ENCODE measurements at places on chromosomes 1 and 21.

GRCh38 chr1:62012836-62013235 lies 181.8 kb upstream of the L1TD1 start:
- DNase-seq, result no peak

DNA sequence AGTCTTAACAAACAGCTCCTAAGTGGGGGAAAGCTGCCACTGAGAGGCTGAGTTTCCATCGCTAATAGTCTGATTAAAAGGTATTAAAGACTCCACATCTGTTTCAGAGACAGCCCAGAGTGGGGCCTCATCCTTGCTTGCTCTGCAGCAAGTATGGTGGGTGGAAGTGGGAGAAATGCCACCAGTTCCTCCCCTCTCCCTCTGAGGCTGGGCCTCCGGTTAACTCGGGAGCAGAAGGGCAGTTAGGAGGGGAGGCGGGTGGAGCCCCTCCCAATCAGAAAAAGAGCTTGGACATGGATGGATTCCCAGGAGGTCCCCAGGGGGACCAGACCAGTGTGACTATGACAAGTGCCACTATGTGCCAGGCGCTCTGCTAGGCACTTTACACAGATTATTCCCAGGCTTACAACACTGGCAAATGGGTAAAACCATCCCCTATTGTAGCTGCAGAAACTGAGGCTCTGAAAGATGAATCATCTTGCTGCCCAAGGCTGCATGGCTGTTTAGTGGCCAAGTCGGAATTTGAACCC lies 11.4 kb upstream of the ASCL5 start:
- no peak for DNase-seq

GRCh38 chr1:116256286-116256649 lies 116.8 kb upstream of the ATP1A1 start:
- DNase-seq, result no peak

DNA sequence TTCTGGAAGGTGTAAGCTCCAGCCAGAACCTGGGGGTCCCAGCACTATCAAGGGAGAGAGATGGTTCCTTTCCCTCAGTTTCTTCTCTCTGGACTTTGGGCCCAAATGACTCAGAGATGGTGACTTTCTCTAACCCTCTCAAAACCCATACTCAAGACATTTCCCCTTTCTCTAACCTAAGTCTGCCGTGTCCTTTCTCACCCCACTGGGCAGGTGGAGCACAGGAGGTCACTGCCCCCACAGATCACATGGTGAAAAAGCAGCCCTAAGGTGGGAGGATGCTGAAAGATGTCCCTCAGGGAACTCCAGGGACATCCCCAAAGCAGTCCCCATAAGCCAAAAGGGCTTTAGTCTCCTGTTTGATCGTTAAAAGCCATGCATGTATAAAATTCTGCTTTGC lies 173.7 kb downstream of the HIVEP3 start:
- no peak for DNase-seq

- DNase-seq, result no peak
Observed at GRCh38 chr1:2127187-2128145, 67.1 kb downstream of the FAAP20 start.

- peak; percentile 34 for DNase-seq
Observed at GRCh38 chr1:65310078-65310587, 790 bp downstream of the DNAJC6 start.

GRCh38 chr1:40936931-40937339 lies 42.6 kb upstream of the CTPS1 start:
- peak; percentile 80 for DNase-seq

DNA sequence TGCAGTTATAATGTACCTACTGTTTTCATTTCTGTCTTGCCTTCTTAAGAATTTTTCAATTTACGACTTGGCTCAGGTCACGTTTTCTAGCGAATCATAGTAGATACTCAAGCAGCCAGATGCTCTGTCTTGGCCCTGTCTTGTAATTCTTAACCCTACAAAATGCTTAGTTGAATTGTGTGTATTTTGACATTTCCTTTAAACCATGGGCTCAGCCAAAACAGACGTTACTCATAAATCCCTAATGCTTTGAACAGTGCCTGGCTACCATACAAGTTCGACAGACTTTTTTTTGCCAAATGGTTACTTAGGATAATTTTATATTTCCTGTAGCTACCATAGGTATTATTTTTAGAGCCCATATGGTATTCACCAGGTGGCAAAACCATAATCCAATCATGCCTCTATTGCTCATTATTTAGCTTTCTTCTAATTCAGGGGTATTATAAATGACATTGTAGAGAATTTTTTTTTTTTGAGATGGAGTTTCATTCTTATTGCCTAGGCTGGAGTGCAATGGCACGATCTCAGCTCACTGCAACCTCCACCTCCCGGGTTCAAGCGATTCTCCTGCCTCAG lies 54.3 kb downstream of the KCNK1 start:
- no peak for DNase-seq

DNA sequence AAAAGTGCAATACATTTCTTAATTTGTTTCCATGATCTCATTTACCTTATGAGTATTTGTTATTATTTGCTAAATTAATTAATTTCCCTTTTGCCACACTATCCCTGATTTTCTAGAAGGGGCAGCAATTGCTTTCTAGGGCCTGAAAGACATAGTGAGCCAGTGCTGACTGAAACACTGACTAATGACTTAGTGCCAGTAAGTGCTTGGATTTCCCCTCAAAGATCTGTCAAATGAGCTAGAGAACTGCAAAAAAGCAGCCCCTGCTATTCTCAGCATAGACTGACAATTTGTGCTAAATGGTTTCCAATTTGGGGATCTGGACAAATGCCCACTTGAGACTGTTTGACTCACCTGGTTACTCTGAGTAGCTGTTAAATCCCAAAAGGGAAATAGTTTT lies 35.6 kb upstream of the USH2A start:
- no peak for DNase-seq

GRCh38 chr1:50502147-50502546 lies 78.9 kb upstream of the DMRTA2 start:
- DNase-seq, result no peak

DNA sequence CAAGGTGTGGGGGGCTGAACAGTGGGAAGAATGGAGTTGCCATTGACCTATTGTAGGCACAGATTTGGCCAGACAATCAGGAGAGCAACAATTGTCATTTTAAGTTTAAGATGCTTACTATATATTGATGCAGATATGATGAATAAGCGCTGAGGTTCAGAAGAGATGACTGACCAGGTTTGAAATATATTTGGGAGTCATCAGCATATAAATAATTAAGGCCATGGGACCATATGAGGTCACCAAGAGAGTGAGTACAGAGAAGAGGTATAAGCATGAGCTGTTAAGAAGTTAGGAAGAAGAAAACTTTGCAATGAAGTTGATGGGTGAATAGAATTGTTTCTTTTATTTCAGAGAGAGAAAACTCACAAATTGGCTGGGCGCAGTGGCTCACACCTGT lies 4.5 kb upstream of the GADD45A start:
- no peak for DNase-seq

DNA sequence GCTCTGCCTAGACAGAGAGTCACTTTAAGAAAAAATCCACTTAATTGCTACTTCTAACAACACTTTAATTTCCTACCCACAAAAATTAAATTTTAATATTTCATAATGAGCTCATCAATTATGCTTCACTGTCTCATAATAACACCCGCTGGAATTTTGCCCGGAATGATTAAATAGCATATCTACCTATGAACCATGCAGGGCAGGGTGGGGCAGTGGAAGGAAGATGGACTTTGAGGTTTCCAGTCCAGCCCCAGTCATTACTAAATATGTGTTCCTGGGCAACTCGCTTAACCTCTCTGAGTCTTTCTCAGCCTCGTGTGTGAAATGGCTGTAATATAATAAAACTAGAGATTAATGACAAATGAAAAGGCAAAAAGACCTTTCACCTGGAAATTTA lies 32.8 kb upstream of the SLC45A1 start:
- no peak for DNase-seq

DNA sequence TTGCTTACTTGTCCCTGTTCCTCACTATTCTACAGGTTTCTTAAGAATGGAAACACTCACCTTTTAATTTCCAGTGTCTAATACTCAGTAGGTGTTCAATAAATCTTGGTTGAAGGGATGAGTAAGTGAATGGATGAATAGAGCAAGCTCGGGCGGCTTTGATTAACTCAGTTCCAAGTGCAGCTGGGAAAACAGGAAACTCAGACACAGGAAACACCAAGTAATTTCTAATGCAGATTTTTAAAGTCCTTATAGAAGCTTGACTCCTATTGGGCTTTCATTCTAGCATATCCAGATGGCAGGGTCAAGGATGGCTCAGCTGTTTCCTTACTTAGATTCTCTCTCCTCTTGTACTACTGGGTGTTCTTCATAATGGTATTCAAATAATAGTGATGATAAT lies 14.0 kb downstream of the CAMK1G start:
- DNase-seq, result no peak

- DNase-seq, result no peak
Observed at GRCh38 chr21:26391166-26391565, 181.9 kb downstream of the CYYR1 start.

DNA sequence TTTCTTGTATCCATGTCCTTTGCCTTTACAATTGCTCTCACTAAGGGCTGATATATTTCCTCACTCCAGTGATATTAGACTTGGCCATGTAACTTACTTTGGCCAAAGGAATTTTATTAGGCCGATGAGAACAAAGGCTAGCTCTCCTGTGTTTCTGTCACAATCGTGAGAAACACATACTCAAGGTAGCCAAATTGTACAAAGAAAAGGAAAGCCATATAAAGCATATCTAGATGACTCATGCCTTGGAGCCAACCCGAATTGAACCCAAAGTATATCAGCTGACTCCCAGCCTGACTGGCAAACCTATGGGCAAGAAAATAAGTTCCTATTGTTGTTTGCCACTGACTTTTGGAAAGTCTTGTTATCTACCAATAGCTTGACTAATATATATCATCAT lies 371.7 kb upstream of the LRRC7 start:
- DNase-seq, result no peak

- DNase-seq, result no peak
Observed at GRCh38 chr1:152244576-152245273, 20.7 kb upstream of the HRNR start.

GRCh38 chr21:42475526-42476387 lies 20.3 kb downstream of the RSPH1 start:
- DNase-seq, result no peak

DNA sequence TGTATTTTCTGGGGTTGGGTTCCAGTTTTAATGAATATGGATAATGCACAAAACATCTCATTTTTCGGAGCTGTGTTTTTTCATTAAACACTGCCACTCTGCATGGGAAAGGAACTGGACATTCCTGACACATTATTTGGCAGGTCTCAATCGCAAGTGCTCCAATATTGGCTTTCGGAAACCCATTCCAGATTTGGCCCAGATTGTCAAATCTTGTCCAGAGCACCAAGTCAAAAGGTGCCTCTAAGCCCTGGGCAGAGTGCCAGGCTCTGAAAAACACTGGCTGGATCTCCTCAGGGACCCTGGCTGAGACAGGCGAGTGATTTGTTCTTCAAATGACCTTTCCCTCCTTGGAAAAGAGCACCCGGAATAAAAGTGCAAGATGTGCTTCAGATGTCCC lies 68.4 kb upstream of the MRPS6 start:
- no peak for DNase-seq

GRCh38 chr1:246074421-246074820 lies 432.7 kb downstream of the SMYD3 start:
- DNase-seq, result no peak

- no peak for DNase-seq
Observed at GRCh38 chr1:164452549-164452948, 106.4 kb upstream of the PBX1 start.

DNA sequence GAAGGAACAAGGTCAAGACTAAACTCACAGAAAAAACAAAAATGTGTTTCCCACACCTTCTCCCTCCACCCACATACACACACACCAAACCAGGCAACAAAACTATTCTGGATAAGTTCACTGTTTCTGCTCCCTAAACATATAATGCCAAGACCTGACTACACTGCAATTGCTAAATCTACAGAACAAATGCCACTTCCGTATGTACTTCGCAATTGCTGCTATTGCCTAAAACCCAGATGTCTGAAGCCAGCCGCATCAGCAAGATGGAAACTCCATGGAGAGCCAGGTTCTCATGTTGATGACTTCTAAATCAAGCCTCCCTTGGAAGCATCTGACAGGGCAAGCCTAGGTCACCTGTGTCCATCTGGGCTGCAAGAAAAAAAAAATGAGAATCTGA lies 8.3 kb upstream of the AIM2 start:
- no peak for DNase-seq

GRCh38 chr1:184051485-184052193 lies at the start of gene TSEN15:
TSS of gene TSEN15 (plus strand) at chr1:184051730. CDS start at chr1:184051756, 26 bp downstream.
- no peak for DNase-seq

DNA sequence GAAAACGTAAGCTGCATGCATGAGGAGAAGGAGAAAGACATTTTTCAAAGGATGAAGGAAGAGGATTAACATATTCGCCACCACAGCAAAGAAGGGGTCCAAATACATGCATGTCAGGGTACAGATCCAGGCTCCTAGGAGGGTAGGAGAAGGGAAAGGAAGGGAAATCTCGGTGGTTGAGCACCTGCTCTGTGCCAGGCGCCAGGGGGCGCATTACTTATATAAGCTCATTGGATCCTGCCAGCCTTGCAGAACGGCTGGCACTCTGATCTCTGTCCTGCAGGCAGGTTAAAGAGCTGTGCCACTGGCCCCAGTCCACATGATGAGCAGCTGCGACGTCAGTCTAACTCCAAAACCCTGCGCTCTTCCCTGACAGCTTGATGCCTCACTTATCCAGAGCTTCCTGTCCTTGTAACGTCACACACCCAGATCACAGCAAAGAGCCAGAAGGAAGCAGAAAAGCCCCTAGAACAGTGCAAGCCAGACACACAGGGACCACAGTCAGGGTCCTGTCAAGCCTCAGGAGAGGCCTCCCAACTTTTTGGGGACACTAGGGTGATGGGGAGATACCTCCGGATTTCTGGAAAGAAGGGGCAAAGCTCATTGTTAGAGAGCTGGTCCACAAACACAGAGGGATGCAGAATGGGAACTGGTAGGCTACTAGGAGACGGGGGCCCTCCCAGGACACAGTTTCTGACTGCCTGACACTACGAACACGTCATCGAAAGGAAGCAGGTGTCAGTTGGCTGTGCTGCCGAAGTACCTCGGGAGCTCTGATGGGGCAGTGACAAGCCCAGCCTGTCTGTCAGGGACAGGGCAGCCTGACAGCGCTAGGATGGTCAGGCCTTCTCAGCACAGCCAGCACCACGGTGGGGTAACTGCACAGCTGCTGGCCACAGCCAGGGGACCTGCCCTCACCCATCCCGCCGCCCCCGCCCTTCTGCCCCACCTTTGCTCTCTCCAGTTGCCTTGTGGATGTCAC lies 99.1 kb downstream of the BEND5 start:
- no peak for DNase-seq

- DNase-seq, result no peak
Observed at GRCh38 chr1:233240829-233241682, 54.5 kb downstream of the PCNX2 start.

Data from brain pericyte (primary cell).